ENCODE measurements at places on chromosomes 5 and 9.

DNA sequence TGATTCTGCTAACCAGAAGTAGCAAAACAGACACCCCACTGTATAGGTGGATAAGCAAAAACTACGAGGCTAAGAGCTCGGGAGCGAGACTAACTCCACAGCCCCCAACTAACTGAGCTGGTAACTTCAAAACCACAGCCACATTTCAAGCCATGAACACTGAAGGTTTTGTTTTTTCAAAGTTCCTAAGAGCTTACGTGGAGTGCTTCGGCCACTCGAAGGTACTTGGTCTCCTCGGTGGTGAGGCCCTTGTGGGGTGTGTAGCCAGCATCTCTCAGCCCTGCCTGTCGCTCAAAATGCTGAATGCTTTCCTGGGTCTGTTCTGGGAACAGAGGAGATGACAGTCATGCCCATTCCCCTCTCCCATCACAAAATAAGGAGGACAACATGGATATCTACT, 11.1 kb downstream of the KIAA1191 start:
- no peak for DNase-seq

- no peak for DNase-seq
Observed at GRCh38 chr9:13158986-13159385, 120.5 kb downstream of the MPDZ start.

DNA sequence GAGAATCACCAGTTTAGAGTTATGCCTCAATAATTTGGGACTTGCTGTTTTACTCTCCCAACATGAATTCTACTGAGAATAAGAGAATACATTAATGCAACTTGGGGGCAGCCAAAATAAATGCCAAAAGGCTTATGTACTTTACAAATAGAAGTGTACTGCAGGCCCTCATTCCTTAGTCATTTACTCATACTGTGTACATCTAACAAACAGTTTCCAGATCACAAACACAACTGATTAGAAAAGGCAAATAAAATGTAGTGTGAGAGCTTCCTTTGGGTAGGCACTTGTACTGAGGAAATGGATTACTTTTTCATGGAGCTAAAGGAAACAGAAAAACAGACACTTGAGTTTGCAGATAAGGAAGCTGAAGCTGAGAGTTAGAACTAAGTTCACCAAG, 12.6 kb downstream of the ANKDD1B start:
- DNase-seq, result no peak

- no peak for DNase-seq
Observed at GRCh38 chr9:22413884-22414283, 32.7 kb upstream of the DMRTA1 start.

DNA sequence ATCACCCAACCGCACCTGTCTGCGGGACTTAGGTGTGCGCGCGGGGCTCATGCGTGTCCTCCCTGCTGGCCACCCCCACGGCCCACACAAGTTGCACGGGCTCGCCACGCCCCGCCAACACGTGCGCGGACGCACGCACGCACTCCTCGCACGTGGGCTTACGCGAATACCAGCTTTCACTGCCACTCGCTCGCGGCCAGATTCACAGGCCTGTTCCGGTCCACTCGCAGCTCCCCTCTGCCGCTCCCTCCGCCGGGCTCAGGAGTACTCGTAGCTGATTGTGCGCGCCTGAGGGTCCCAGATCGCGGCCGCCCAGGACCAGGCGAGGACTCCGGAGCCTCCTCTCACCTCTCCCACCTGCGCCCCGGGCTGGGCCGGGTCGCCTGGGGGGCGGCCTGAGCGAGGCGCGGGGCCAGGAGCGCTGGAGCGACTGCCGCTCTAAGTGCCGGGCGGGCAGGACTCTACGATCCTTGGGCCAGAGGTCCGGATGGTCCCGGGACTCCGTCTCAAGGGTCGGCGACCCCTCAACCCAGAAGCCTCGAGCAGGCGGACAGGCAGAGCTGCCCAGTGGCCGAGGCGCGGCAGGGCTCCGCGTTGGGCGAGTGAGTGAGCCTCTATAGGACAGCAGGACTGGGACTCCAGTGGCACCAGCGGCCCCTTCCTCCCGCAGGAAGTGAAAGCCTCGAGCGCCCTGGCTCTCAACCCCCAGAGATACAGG, 3.4 kb downstream of the PCDHGC5 start:
- DNase-seq, result no peak

DNA sequence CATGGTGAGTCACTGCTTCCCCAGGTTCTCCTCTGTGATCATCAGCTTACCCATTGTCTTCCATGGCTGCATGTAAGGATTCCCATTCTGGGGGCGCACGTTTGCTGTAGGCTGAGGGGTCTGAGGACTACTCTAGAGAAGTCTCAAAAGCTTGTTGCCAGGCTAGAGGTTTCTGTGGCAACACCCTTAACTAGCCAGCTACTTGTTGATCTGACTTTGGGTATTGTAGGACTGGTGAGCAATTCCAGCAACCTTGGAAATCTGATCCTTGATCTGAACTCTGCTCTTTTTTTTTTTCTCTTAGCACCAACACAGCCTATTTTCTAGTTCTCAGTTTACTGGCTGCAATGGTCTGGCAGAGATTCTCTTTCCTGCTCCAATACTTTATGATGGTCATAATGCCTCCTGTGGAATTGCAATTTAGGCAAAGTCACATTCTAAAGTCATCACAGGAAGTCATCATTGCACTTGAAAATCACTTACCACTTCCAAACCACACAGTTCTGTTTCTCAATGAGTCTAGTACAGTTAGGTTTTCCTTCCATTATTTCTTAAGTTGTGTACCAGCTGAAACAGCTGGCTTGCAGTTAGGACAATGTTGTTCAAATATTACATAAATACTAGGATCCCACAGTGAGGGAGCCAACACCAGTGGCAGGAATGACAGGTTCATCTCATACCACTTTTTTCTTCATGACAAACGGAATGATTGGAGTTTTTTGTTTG, 110.3 kb downstream of the SLC12A2 start:
- DNase-seq, result no peak

GRCh38 chr9:136975644-136976043, 1.7 kb upstream of the PTGDS start:
- DNase-seq, result no peak

- DNase-seq, result no peak
Observed at GRCh38 chr5:73625944-73626811, at the start of gene ARHGEF28. Gene ARHGEF28, plus strand, starts transcription at chr5:73626196. Its CDS starts 58,656 bp downstream, at chr5:73684852.

DNA sequence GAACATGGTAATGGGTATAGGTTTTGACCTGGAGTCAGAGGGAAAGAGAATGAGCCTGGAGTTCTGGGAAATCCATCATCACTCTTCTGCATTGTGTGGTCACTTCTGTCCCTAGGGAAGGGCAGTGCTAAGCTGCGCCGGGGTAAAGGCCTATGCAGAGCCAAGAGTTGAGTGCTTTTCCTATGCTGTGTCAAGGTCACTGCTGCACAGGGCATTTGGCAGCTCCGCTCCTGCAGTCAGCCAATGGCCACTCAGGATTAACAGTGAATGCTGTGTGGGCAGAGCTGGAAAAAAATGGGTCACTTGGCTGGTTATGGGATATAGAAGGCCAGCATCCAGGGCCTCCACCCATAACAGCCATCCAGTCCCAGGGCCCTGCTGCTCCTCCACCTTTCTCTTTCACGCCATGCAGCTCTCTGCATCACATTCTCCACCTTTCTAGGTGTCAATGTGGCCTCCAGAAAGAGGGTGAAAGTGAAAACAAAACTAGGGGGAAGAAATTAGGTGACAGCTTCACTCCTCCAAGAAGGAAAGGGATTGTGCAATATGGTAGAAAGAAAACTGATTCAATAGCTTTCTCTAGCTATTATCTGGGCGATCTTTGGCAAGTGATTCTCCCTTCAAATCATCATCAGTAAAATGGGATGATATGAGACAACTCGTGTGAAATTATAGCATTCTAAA, 279.3 kb upstream of the ANKRD55 start:
- no peak for DNase-seq

- DNase-seq, result no peak
Observed at GRCh38 chr9:93092251-93092991, 3.6 kb upstream of the CARD19 start.

DNA sequence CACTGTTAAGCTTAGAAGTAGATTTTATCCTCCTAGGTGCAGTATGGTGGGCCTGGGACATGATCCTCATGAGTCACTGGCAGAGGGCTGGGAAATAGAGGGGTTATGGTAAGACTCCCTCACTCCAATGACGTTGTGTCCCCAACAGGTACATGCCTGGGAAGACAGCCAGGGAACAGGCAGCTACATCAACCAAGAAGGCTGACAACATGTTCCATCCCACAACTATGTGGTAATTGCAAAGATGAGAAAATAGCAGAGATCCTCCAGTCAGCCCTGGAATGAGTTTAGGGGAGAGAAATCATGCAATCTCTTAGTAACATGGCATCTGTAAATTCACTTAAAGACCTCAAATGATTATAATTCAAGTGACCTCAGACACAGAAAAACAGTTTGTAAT, 114.4 kb upstream of the LIFR start:
- no peak for DNase-seq

DNA sequence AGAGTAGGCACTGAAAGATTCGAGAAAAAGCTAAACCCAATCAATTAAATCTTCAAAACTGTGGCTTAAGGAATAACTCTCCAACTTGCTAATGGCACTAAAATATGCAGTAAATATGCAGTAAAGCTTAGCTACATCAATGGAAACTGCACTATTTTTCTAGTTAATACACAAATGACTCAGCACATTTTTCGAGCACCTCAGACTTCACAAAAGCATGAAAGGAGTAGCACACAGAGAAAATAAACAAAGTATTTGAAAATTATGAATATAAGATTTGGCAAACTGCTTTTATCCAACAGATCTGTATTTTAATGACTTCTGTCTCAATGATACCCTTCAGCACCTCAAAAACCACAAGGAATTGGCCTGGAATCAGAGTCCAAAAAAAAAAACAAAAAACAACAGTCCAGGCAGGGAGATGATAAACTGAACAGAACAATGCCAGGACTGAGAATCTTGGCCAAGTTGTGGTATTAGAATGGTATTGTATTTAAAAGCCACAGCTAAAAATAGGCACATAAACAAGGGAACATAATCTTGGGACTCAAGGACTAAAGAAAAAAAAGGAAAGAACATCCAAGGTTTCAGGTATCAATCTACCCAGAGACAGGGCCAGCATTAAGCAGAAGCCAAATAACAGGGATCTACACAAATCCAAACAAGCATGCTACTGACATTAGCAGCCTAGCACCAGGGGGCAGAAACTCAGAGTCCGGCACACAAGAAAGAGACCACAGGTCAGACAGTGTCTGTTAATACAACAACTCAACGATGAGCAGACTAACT, 21.4 kb downstream of the TMEM245 start:
- no peak for DNase-seq

GRCh38 chr5:3417376-3417943, 178.2 kb upstream of the IRX1 start:
- no peak for DNase-seq

DNA sequence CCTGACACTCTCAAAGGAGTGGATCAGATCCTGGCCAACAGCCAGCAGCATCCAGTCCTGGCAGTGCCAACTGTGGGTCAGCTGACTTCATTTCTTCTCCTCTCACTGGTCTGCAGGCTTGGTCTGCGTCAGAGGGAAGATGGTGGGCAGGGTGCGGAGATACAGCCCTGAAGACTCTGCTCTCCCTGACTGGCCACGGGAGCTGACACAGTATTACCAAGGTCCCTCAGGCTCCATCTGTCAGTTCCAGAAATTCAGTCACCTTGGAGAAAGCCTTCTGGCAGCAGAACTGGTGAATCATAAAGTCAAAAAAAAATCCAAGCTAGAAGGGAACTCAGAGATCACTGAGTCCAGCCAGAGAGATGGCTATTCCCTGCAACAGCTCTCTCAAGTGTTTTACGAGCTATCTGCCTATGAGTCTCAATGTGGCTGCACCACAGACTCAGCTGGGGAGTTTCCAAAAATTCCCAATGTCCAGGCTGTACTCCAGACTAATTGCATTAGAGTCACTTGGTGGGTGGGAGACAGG, 27.9 kb downstream of the C1QTNF2 start:
- no peak for DNase-seq

- DNase-seq, result no peak
Observed at GRCh38 chr5:44845777-44846176, 37.0 kb downstream of the MRPS30 start.

DNA sequence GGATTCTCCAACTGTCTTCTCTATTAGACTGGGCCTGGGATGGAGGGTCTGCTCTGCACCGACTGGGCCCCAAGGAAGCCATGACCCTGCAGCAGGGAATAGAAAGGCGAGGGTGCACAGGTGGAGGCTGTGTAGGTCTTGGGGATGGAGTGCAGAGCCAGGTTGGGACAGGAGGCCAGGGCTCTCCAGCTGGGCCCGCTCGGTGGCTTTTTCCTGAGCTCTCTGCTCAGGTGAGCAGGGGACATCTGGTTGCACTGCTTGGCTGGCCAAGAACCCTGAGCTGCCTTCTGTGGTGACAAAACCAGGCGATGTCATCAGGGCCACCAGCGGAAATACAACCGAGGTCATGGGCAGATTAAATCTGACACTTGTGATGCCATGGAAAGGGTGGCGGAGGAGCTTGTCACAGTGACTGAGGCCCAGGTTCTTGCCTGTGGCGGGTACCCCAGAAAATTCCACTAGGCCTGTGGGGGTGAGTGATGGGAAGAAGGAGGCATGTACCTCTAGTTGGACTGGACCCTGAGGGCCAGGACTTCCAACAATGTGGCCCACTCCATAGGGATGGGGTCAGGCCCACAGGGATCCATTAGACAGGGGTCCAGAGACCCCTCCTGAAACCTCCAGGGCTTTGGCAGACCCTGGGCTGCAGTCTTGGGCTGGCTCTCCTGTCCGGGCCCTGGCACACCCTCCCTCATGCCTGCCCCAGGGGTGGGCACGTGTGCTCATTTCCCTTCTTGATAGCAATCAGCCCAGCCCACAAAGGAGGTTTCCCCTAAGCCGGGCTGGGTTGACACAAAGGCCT, 4.4 kb upstream of the IL3 start:
- DNase-seq, result peak; percentile 51

DNA sequence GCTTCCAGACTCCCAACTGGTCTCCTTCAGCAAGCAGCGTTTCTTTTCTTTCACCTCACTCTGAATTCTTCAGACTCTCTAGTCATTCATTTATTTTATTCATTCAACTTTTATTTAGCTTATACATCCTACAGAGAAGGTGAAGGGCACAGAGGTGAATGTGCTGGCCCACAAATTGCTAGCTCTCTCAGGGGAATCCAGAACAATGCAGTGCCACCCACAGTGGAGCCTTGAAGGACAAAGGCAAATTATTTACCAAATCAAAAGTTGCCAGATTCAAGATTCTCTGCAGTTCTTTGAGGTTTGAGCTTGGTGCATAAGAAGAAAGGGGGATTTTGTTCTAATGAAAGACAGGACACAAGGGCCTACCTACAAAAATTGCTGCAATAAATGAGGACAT, 29.7 kb downstream of the GRIA1 start:
- no peak for DNase-seq

DNA sequence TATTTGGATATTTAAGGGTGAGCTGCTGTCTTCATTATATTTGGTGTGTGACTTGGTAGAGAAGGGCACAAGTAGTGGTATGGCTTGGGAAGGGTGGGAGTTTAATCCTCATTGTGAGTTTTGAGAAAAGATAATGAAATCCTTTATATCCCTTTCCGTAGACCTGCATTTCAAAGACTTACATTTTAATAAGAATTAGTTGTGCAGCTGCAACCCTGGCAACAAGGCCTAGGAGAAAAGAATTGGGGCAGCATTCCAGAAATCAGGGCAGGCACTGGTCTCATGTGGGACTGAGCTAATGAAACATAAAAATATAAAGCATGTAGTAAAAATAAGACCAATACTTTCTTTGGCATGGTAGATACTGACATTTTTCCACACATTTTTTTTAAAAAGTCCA, 60.5 kb downstream of the CDC42SE2 start:
- DNase-seq, result no peak
